ENCODE measurements at places on chromosomes 11 and 22. TPM values are rescaled to one million over a fixed set of nuclear protein-coding genes. Genes with fewer than 3 reads are reported as not detected.

EIF3D gene
- 163 TPM for total RNA-seq

- DNase-seq, result no peak
- no peaks in the 10 kb centered on the region for H3K27me3 ChIP-seq
- no peaks in the 10 kb centered on the region for H3K36me3 ChIP-seq
- H3K27ac ChIP-seq, result no peak overlapping the region
Observed at GRCh38 chr11:66133216-66133775, 63.2 kb downstream of the PACS1 start.

SCUBE1 gene
- 28.9 TPM for total RNA-seq

DNA sequence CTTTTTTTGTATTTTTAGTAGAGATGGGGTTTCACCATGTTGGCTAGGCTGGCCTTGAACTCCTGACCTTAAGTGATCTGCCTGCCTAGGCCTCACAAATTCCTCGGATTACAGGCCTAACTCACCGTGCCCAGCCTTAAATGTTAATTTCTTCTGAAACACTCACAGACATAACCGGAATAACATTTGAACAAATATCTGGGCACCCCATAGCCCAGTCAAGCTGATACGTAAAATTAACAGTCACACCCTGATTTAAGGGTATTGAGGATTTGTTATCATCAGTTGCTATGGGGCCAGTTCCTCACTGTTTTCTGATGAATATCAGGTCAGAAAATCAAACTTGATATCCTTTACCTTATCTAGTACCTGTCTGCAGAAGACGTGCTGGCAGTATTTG, 23.0 kb upstream of the OR9Q1 start:
- H3K27me3 ChIP-seq, result no peaks in the 10 kb centered on the region
- H3K27ac ChIP-seq, result no peak overlapping the region
- no peak for DNase-seq
- H3K36me3 ChIP-seq, result no peaks in the 10 kb centered on the region

DNA sequence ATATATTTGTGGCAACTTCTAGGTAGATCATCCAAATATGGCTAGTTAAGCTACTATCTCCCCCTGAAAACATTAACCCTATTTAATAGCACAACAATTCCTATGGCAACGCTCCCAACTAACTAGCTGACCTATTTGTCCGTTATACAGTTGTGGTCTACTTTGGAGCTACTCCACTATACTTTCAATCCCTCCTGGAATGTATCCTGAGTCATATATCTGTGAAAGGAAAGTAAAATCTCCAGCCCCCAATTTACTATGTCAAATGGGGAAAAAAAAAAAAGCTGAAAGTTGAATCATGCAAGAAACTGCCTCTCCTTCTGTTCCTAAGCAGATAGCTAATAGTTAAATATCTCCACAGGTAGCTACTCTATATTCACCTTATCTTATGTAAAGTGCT, 128.5 kb downstream of the CD44 start:
- H3K36me3 ChIP-seq, result no peaks in the 10 kb centered on the region
- H3K27me3 ChIP-seq, result no peaks in the 10 kb centered on the region
- no peak for DNase-seq
- H3K4me1 ChIP-seq, result no peaks in the 10 kb centered on the region
- H3K4me3 ChIP-seq, result no peak overlapping the region

MIAT gene
- total RNA-seq, result 3.3 TPM

DNA sequence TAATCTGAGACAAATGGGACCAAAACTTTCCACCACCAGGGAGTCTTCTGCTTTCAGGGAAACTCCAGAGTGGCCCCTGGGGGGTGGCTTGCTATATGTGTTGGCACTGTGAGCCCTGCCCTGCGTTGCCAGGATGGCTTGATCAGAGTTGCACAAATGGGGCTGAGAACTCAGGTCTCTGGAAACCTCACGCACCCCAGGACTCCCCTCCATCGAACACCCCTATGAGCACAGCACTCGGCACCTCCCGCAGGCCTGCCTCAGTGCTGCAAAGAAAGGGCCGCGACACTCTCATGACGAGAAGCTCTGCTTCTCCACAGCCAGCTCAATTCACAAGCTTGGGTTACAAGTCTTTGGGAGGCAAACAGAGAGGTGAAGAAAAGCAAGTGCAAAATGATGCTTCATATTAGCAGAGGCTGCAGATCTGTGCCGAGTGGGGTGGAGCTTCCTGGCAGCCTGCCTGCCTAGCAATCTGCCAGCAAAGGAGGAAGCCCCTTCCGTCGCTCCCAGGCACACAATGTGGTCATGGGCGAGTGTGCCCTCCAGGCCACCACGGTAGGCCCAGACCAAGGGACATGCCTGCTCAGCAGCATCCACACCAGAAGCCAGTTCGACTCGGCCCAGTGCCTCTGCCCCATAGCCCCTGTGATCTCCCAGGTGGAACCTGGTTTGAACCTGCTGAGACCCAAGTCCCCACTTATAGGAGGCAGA, 55.7 kb downstream of the MYH9 start:
- no peaks in the 10 kb centered on the region for H3K27me3 ChIP-seq
- H3K36me3 ChIP-seq, result no peaks in the 10 kb centered on the region
- DNase-seq, result peak; percentile 70
- H3K27ac ChIP-seq, result peak overlapping the region; percentile 74
- H3K4me1 ChIP-seq, result peaks cover 84% of the 10 kb centered on the region
- H3K4me3 ChIP-seq, result no peak overlapping the region

DNA sequence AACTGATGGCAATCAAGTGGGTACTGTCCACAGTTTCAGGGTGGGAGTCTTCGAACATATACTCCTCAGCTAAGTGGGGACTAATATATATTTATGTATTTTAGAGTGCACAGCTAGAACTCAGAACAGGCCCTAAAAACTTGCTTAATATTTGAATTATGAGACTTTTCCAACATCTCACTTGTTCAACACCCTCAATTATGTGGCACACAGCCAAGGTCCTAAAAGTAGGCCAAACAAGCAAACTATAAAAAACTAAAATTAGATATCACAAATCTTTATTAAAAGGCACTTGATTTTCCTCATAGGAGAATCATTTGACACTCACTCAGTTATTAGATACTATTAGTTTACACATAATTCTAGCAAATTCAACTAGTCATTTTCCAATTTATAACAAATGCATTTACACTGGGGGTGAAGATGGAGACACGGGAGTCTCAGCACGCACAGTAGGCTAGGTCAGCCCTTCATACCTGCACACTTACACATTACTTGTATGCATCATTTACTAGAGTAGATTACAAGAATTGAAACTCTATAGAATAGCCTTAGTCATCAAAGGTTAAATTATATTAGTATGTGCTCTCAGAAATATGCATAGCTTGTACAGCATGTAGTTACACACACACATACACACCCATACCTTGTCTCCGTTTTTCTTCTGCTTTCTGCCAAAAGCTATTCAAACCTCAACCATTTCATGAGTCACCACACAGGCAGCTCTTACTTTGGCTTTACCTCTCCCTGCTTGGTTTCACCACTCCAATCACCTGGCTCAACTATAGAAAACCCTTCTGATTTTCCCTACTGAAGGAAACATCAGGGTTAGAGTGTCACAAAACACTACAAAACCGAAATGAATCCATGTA, 171.5 kb downstream of the SBF2 start:
- no peaks in the 10 kb centered on the region for H3K27me3 ChIP-seq
- H3K27ac ChIP-seq, result no peak overlapping the region
- peaks cover 10% of the 10 kb centered on the region for H3K4me1 ChIP-seq
- H3K4me3 ChIP-seq, result no peak overlapping the region
- H3K36me3 ChIP-seq, result no peaks in the 10 kb centered on the region
- peak; percentile 39 for DNase-seq

DNA sequence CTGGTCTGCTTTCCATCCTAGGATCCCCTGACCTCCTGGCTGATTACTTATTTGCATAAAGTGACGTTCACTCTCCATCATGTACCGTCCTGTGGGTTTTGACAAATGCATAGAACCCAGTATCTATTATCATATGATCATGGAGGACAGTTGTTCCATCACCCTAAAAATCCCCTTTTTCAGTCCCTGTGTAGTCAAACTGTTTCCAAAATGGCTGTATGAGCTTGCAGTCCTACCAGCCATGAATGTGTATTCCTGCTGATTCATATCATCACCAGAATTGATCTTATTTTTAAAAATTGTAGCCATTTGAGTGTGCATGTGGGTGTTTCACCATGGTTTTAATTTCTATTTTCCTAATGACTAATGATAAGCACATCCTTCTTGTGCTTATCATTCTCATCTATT, 108.8 kb downstream of the MPPED1 start:
- H3K4me3 ChIP-seq, result no peak overlapping the region
- no peaks in the 10 kb centered on the region for H3K4me1 ChIP-seq

- H3K4me1 ChIP-seq, result no peaks in the 10 kb centered on the region
- no peak overlapping the region for H3K27ac ChIP-seq
- H3K27me3 ChIP-seq, result no peaks in the 10 kb centered on the region
- H3K4me3 ChIP-seq, result no peak overlapping the region
- H3K36me3 ChIP-seq, result no peaks in the 10 kb centered on the region
- DNase-seq, result no peak
Observed at GRCh38 chr11:64071849-64072248, 36.1 kb downstream of the FLRT1 start.
